ENCODE measurements at places on chromosomes 1 and 21.

DNA sequence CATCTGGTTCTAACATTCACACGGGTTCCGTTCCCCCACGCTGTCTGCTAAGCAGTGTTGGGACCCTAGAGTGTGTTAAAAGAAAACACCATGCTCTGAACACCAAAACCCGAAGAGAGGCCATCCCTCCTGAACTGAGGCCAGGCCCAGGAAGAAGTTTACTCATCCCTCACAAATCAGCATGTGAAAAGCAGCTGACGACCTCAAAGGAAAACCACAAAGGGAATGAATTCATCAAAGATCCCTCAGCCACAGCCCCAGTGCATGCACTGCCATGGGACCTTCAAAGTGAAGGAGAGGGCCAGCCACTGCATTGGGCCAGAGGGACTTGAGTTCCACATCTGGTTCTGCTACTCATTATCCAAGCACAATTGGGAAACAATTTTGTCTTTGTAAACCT, 7.0 kb upstream of the PSEN2 start:
- DNase-seq, result no peak

- DNase-seq, result no peak
These were observed 131.9 kb downstream of the VAV3 start for GRCh38 chr1:107833061-107833460.

DNA sequence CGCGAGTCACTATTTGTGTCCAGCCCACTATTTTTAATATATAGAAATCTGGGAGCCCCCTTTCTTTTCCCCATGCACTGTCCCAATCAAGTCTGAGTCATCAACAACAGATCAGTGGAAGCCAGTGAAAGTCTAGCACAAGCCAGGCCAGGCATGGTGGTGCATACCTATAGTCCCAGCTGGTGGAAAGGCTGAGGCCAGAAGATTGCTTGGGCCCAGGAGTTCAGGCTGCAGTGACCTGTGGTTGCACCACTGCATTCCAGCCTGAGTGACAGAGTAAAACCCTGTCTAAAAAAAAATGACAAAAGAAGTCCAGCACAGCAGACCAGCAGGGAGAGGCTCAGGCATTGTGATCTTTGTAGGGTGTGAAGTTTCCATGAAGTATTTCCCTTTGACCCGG, 9.0 kb upstream of the RPL5 start:
- no peak for DNase-seq

- no peak for DNase-seq
These were observed 227.1 kb upstream of the MAP1LC3C start for GRCh38 chr1:242225767-242226573.

GRCh38 chr1:197399755-197400521, 131.9 kb downstream of the CRB1 start:
- DNase-seq, result peak; percentile 78

DNA sequence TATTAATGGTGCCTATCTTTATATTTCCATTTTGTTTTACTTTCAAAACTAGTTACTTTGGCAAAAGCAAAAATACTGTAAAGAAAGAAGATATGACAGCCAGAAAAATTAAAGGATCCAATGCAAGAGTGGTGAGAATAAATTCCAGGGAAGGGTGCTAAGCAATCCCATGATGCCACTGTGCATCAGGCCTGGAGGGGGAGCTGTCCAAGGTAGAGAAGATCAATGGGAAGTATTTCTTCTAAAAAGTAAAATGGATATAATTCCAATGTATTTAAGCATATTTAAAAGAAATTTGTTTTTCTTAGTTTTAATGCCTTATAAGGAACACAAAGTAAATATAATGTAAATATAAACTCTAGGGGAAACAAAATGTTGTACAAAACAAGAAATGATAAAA, 1382.2 kb upstream of the B3GALT2 start:
- no peak for DNase-seq

- no peak for DNase-seq
These were observed 1917.0 kb downstream of the MRPL39 start for GRCh38 chr21:23690316-23690715.

DNA sequence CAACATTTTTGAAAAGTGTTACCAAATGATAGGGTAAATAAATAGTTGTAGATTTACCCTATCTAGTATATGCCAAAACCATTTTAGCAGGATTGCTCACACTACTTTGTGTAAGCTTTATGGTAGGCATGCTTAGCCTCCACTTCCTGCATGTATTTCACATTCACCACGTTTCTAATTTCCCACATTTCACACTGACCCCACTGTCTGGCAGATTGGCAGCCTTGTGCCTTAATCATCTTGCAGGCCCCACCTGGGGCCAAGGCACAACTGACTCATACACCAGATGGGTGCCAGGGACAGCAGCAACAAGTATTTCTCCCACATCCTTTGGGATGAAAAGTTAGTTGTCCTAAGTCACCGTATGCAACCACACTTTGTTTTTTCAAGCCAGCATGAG, 21.2 kb upstream of the CENPF start:
- DNase-seq, result peak; percentile 77

Measured in RKO (cell line).